ENCODE measurements at places on chromosomes 6 and 20.

GRCh38 chr6:42200035-42200434 lies 5.3 kb upstream of the GUCA1B start:
- no peaks in the 10 kb centered on the region for H3K4me1 ChIP-seq
- no peaks in the 10 kb centered on the region for H3K27me3 ChIP-seq
- H3K27ac ChIP-seq: no peak overlapping the region
- no peak overlapping the region for H3K4me3 ChIP-seq
- peaks cover 12% of the 10 kb centered on the region for H3K36me3 ChIP-seq

DNA sequence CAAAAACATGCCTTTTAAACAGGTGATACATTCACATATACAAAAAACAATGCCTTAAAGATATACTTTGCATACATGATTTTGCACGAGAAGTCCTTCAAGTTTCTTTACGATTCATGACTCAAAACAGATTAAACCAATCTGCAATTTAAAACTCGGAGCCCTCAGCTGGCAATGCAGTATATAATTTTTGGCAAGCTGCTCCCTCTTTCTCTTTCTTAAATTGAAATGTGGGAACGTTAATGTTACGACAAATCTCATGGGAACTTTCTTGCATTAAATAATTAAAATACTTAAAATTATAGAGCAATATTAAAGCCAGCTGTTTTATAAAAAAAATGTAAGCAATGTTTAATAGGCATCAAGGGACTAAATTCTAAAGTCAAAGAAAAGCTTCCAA lies 334.6 kb downstream of the ESR1 start:
- no peak overlapping the region for H3K27ac ChIP-seq
- H3K36me3 ChIP-seq: peaks cover 65% of the 10 kb centered on the region
- DNase-seq: peak; percentile 61
- no peak overlapping the region for H3K4me3 ChIP-seq
- H3K27me3 ChIP-seq: no peaks in the 10 kb centered on the region

DNA sequence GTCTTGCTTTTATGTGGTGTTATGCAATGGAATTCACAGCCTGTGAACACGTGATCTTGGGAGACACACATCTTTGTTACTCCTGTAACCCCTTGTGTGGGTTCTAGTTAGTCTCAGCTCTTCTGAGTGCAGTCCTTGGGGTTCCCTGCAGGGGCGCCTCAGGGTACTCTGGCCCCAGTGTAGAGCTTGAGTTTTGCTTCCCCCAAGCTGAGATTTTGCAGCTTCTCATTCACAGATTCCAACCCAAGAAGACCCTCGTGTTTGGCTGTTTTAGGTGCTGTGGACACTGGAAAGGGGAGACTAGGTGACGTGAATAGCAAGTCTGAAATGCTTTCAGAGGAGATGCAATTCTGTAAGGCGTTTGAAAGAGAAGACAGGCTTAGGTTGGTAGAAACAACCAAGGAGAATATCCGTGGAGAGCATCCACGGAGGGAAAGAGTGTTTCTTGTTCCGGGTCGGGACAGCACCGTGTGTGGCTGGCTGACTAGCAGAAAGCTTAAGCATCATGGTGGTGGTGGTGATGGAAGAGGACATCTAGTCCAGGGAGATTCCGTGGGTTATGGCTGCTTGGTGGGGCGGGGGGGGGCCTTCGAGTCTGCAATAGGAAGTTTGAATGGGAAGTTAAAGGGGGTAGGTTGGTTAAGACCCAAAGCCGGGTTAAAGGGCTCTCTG lies 30.1 kb downstream of the DUSP22 start:
- H3K27me3 ChIP-seq: no peaks in the 10 kb centered on the region
- no peak overlapping the region for H3K27ac ChIP-seq
- H3K4me3 ChIP-seq: no peak overlapping the region

GRCh38 chr6:69729870-69730449 lies 66.8 kb downstream of the LMBRD1 start:
- H3K27ac ChIP-seq: no peak overlapping the region
- peak; percentile 12 for DNase-seq
- H3K4me3 ChIP-seq: no peak overlapping the region
- H3K27me3 ChIP-seq: no peaks in the 10 kb centered on the region
- H3K36me3 ChIP-seq: no peaks in the 10 kb centered on the region
- H3K4me1 ChIP-seq: peaks cover under 1% of the 10 kb centered on the region

GRCh38 chr6:127058027-127058426 lies 60.4 kb upstream of the RSPO3 start:
- no peaks in the 10 kb centered on the region for H3K27me3 ChIP-seq
- H3K4me1 ChIP-seq: no peaks in the 10 kb centered on the region
- no peaks in the 10 kb centered on the region for H3K36me3 ChIP-seq
- DNase-seq: no peak

GRCh38 chr20:1803932-1804501 lies 91.2 kb upstream of the SIRPA start:
- H3K27ac ChIP-seq: peak overlapping the region; percentile 56
- peaks cover 10% of the 10 kb centered on the region for H3K4me1 ChIP-seq
- H3K4me3 ChIP-seq: peak overlapping the region; percentile 36
- DNase-seq: no peak

GRCh38 chr6:71510057-71510713 lies 221.6 kb downstream of the OGFRL1 start:
- H3K27me3 ChIP-seq: no peaks in the 10 kb centered on the region
- H3K27ac ChIP-seq: no peak overlapping the region
- no peak overlapping the region for H3K4me3 ChIP-seq
- peaks cover 6% of the 10 kb centered on the region for H3K4me1 ChIP-seq
- H3K36me3 ChIP-seq: no peaks in the 10 kb centered on the region
- peak; percentile 67 for DNase-seq

GRCh38 chr6:112348891-112349635 lies 1.9 kb downstream of the RFPL4B start:
- no peaks in the 10 kb centered on the region for H3K4me1 ChIP-seq
- peak overlapping the region; percentile 49 for H3K27ac ChIP-seq
- peak; percentile 78 for DNase-seq
- H3K36me3 ChIP-seq: no peaks in the 10 kb centered on the region
- H3K4me3 ChIP-seq: no peak overlapping the region
- H3K27me3 ChIP-seq: no peaks in the 10 kb centered on the region

GRCh38 chr6:24951811-24952299 lies 16.1 kb upstream of the RIPOR2 start:
- H3K36me3 ChIP-seq: no peaks in the 10 kb centered on the region
- H3K27me3 ChIP-seq: no peaks in the 10 kb centered on the region
- DNase-seq: no peak
- no peaks in the 10 kb centered on the region for H3K4me1 ChIP-seq
- H3K27ac ChIP-seq: no peak overlapping the region

GRCh38 chr20:3710011-3710466 lies 2.4 kb downstream of the SIGLEC1 start:
- peak; percentile 61 for DNase-seq
- H3K27ac ChIP-seq: peak overlapping the region; percentile 47
- H3K4me3 ChIP-seq: peak overlapping the region; percentile 8
- H3K4me1 ChIP-seq: peaks cover 54% of the 10 kb centered on the region
- H3K27me3 ChIP-seq: no peaks in the 10 kb centered on the region
- no peaks in the 10 kb centered on the region for H3K36me3 ChIP-seq

- no peak overlapping the region for H3K4me3 ChIP-seq
- no peaks in the 10 kb centered on the region for H3K27me3 ChIP-seq
- peak overlapping the region; percentile 13 for H3K27ac ChIP-seq
- no peaks in the 10 kb centered on the region for H3K36me3 ChIP-seq
- H3K4me1 ChIP-seq: peaks cover 16% of the 10 kb centered on the region
- peak; percentile 93 for DNase-seq
These were observed 21.1 kb upstream of the NOTCH4 start for GRCh38 chr6:32244946-32245398.

DNA sequence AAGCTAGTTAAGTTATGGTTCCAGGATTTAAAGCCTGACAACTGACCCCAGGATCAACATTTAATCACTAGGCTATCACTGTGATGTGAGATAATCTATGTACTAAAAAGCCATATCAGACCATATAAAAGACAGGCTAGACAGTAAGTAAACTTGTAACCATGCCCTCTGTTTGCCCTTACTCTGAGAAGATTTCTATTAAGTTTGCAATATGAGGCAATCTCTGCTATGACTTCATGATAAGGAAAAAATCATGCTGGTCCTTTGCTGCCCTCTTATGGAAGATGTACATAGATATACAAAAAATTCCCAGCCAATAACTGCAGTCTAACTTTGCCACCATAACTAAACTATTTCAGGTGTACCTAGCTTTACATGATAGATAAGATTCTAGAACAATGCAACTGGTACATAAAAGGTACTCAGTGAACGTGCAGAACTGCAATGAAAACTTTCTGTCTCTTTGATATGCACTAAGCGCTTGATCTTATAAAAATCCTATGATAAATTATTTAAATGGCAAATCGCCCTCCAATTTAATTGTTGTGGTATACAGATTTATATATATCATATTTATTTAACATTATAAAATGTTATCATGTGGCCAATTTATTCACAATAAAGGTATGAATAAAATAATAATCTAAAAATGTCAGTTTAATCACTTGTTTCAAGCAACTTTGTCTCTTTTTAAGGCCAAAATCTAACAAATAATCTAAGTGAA lies 70.5 kb downstream of the FAM217A start:
- H3K27ac ChIP-seq: peak overlapping the region; percentile 30
- no peaks in the 10 kb centered on the region for H3K36me3 ChIP-seq
- H3K4me1 ChIP-seq: peaks cover 2% of the 10 kb centered on the region
- no peaks in the 10 kb centered on the region for H3K27me3 ChIP-seq
- DNase-seq: peak; percentile 86

GRCh38 chr6:168638468-168639271 lies 197.7 kb downstream of the SMOC2 start:
- H3K4me1 ChIP-seq: peaks cover 56% of the 10 kb centered on the region
- H3K36me3 ChIP-seq: peaks cover 4% of the 10 kb centered on the region
- peak; percentile 92 for DNase-seq
- H3K27ac ChIP-seq: peak overlapping the region; percentile 90

DNA sequence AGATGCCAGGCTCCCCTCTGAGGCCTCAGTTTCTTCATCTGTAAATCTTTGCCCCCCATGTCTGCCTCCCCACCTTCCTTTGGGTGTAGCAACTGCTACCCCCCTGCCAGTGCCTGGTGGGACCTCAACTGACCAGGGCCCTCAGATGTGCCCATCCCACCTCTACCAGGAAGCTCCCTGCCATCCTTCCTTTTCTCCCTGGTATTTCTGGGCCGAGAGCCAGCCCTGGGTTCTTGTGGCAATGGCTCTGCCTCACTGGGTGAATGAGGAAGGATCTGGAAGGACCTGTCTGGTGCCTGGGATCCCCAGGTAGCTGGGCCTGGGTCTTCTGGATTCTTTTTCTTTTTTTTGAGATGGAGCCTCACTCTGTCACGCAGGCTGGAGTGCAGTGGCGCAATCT lies 141.1 kb upstream of the RNF24 start:
- no peak for DNase-seq
- peaks cover 4% of the 10 kb centered on the region for H3K36me3 ChIP-seq
- no peaks in the 10 kb centered on the region for H3K27me3 ChIP-seq
- no peak overlapping the region for H3K27ac ChIP-seq
- peaks cover 25% of the 10 kb centered on the region for H3K4me1 ChIP-seq
- H3K4me3 ChIP-seq: no peak overlapping the region

DNA sequence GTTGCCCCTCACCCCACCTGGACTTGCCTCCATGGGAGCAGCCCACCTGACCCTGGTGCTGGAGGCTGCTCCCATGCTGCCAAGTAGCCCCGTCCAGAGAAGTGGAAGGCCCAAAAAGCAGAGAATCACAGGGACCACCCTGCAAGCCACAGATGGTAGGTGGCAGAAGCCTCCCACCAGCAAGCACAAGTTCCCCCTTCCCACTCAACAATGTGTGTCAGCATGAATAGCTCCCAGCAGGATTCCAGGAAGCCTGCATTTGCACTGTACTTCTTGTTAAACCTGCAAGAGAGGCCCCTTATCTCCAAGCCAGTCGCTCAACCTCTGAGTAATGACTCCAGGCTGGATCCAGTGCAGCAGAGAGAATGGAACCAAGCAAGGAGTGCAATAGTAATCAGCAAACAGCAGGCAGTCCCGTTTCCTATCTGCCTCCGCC lies 180.8 kb upstream of the CST7 start:
- peaks cover 25% of the 10 kb centered on the region for H3K4me1 ChIP-seq
- DNase-seq: no peak
- H3K27ac ChIP-seq: no peak overlapping the region
- no peaks in the 10 kb centered on the region for H3K27me3 ChIP-seq
- no peak overlapping the region for H3K4me3 ChIP-seq
- no peaks in the 10 kb centered on the region for H3K36me3 ChIP-seq

GRCh38 chr20:43375591-43375990 lies 82.1 kb upstream of the SRSF6 start:
- peaks cover 2% of the 10 kb centered on the region for H3K27me3 ChIP-seq
- H3K4me3 ChIP-seq: no peak overlapping the region
- H3K27ac ChIP-seq: no peak overlapping the region
- H3K36me3 ChIP-seq: no peaks in the 10 kb centered on the region
- H3K4me1 ChIP-seq: no peaks in the 10 kb centered on the region

- no peak overlapping the region for H3K27ac ChIP-seq
- DNase-seq: no peak
- peaks cover 80% of the 10 kb centered on the region for H3K27me3 ChIP-seq
- peaks cover 14% of the 10 kb centered on the region for H3K4me1 ChIP-seq
- H3K4me3 ChIP-seq: no peak overlapping the region
These were observed 9.2 kb upstream of the TFAP2A start for GRCh38 chr6:10424040-10424439.

DNA sequence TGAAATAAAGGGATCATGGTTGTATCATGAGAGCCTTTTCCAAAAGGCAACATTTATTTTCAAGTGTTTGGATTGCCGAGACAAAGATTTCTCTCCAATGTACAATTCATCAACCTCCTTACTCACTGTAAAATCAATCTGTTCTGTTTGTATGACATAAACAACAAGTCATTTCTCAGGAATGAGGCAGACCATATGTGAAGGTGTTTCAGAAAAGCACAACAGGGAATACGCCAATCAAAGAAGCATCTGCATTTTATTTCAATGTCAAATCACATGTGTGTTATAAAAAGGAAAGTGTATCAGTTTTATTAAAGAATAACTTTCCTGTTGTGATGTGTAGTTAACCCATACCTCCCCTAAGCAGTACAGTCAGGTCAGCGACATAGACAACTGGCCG lies 653.7 kb downstream of the TFAP2A start:
- H3K4me1 ChIP-seq: no peaks in the 10 kb centered on the region
- H3K4me3 ChIP-seq: no peak overlapping the region
- H3K27me3 ChIP-seq: no peaks in the 10 kb centered on the region
- no peaks in the 10 kb centered on the region for H3K36me3 ChIP-seq
- no peak for DNase-seq

- peak; percentile 89 for DNase-seq
- H3K36me3 ChIP-seq: peaks cover 20% of the 10 kb centered on the region
- H3K27ac ChIP-seq: peak overlapping the region; percentile 89
- H3K4me3 ChIP-seq: peak overlapping the region; percentile 59
These were observed 48.6 kb upstream of the PKHD1 start for GRCh38 chr6:52136055-52136454.

DNA sequence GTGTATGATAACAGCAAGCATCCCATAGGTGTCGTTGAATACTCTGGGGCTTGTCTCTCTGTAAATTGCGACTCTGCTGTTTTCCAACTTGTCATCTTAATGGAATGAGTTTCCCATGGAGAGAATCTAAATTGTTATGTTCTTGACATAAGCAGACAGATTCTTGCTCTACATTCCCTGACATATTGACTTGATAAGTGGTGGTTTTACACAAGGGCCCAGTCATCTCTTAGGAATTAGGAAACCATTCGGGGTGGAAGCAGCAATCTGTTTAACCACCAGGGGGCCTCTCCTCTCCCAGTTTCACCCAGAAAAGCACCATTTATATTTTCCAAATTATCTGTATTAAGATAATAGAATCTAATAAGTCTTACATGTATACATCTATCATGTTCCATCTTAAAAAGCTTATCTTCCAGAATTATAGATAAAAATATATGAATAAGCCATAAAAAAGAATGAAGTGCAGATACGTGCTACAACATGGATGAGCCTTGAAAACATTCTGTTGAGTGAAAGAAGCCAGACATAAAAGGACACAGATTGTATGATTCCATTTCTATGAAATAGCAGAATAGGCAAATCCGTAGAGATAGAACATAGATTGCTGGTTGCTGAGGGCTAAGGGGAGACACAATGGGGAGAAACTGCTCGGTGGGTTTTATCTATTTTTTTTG lies 23.1 kb upstream of the MROH8 start:
- H3K4me3 ChIP-seq: no peak overlapping the region
- no peaks in the 10 kb centered on the region for H3K27me3 ChIP-seq
- peaks cover 67% of the 10 kb centered on the region for H3K36me3 ChIP-seq

Data from muscle of leg (tissue), 16 donors.